ENCODE measurements at places on chromosomes 4 and X. TPM values are rescaled to one million over a fixed set of nuclear protein-coding genes. Genes with fewer than 3 reads are reported as not detected.

GRCh38 chr4:173522951-173523395, 7.1 kb downstream of the HAND2 start:
- DNase-seq: no peak
- peaks cover 7% of the 10 kb centered on the region for H3K36me3 ChIP-seq
- peak overlapping the region; percentile 64 for H3K4me3 ChIP-seq
- peaks cover 69% of the 10 kb centered on the region for H3K4me1 ChIP-seq

GRCh38 chrX:123906557-123907316, 46.9 kb downstream of the XIAP start:
- no peak overlapping the region for H3K27ac ChIP-seq
- no peak for DNase-seq
- no peak overlapping the region for H3K4me3 ChIP-seq

GRCh38 chr4:609400-610050, 15.8 kb upstream of the PDE6B start:
- no peak overlapping the region for H3K4me3 ChIP-seq
- DNase-seq: no peak
- no peak overlapping the region for H3K27ac ChIP-seq
- H3K36me3 ChIP-seq: no peaks in the 10 kb centered on the region
- H3K4me1 ChIP-seq: no peaks in the 10 kb centered on the region
- H3K27me3 ChIP-seq: peaks cover 6% of the 10 kb centered on the region

The TBC1D8B gene
- total RNA-seq: 5.8 TPM

GRCh38 chrX:38220024-38220414, 652 bp downstream of the SRPX start:
- H3K36me3 ChIP-seq: no peaks in the 10 kb centered on the region
- peaks cover 50% of the 10 kb centered on the region for H3K27me3 ChIP-seq
- H3K4me1 ChIP-seq: peaks cover 13% of the 10 kb centered on the region
- peak overlapping the region; percentile 74 for H3K4me3 ChIP-seq
- DNase-seq: peak; percentile 37
- no peak overlapping the region for H3K27ac ChIP-seq

DNA sequence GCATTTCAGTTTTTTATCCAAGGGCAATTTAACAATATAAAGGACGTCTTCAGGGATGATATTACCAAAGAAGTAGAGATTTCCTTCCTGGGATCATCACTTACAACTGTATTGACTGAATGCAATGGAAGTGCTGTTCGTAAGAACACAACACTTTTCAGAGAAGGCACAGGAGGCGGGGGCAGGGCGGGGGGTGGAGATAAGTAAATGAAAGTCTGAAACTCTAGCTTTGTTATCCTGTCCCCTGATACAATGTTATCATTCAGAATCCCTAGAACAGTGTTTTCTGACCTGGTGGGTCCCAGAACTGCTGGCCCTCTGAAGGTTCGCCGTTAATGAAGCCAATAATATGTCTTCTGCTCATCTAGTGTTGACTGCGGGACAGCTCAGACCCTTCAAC, 124.6 kb downstream of the NSUN7 start:
- DNase-seq: no peak
- H3K4me3 ChIP-seq: no peak overlapping the region

The GPC4 gene
- total RNA-seq: 120 TPM

GRCh38 chr4:125725957-125726525, 411.3 kb downstream of the FAT4 start:
- H3K27ac ChIP-seq: no peak overlapping the region
- peaks cover 5% of the 10 kb centered on the region for H3K36me3 ChIP-seq
- H3K4me1 ChIP-seq: peaks cover 49% of the 10 kb centered on the region
- H3K27me3 ChIP-seq: no peaks in the 10 kb centered on the region

DNA sequence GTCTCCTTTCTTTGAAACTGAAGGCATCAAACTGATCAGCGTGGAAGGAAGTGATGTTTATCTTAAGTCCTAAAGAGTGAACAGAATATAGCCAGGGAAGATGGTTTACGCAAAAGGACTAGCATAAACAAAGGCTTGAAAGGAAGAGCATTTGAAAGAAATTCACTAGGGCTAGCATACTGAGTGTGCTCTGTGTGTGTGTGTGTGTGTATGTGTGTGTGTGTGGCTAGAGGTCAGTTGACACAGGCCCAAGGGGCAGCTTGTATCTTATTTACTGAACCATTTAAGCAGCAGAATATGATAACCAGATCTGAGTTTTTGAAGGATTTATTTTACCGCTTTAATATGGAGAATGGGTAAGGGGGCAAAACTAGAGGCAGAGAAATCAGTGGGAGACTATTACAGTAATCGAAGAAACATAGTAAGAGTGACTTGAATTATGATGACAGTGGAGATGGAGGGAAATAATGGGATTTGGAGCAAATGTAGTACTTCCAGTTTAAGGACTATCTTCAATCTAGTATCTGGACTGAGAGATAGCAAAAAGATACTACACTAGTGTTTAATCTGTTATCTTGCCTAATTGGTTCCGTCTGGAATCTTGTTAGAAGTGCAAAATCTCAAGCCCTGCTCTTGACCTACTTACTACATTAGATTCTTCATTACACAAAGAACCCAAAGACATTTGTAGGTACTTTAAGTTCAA, 36.9 kb downstream of the CEP44 start:
- H3K36me3 ChIP-seq: peaks cover 3% of the 10 kb centered on the region
- no peaks in the 10 kb centered on the region for H3K27me3 ChIP-seq
- no peak for DNase-seq
- no peak overlapping the region for H3K27ac ChIP-seq

The GUCY1A1 gene
- total RNA-seq: 0.20 TPM

The CPZ gene
- total RNA-seq: 22.7 TPM

DNA sequence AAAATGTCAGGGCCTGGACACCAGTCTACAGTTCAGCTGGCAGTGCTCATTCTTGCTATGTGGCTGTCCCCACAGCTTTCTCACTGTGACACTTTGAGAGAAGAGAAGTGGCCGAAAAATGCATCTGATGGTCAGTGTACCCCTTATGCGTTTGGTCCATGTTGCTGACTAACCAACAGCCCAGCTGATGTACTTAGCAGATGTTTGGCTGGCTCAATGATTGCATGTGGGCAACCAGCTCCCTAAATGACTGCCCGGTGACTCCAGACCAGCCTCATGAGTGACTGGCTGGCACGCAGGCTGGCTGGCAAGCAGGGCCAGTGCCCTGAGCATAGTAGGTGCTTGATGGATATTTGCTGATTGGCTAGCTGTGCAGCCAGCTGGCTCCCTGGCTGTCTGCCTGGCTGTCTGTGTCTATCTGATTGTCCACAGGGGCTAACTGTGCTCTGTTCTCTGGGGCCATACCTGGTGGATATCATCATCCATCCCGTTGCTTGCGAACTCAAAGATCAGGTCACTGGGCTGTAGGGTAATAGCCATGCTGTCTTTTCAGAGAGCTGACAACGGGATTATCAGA, 29.4 kb downstream of the ELF4 start:
- H3K27ac ChIP-seq: no peak overlapping the region
- no peaks in the 10 kb centered on the region for H3K27me3 ChIP-seq
- DNase-seq: no peak
- no peak overlapping the region for H3K4me3 ChIP-seq
- no peaks in the 10 kb centered on the region for H3K36me3 ChIP-seq

All from WTC11 (cell line).